Fibroblast of the aortic adventitia (primary cell): ENCODE measurements at places on chromosomes 6 and 20. TPM values are rescaled to one million over a fixed set of nuclear protein-coding genes. Genes with fewer than 3 reads are reported as not detected.

NRN1 gene
- total RNA-seq, result 0.65 TPM in 1 of 2 replicates, not detected in the other

TMEM200A gene
- total RNA-seq, result 61.5 and 137 TPM in 2 replicates

GRCh38 chr6:144190593-144190992, 40.3 kb downstream of the STX11 start:
- DNase-seq, result peak; percentile 87

DNA sequence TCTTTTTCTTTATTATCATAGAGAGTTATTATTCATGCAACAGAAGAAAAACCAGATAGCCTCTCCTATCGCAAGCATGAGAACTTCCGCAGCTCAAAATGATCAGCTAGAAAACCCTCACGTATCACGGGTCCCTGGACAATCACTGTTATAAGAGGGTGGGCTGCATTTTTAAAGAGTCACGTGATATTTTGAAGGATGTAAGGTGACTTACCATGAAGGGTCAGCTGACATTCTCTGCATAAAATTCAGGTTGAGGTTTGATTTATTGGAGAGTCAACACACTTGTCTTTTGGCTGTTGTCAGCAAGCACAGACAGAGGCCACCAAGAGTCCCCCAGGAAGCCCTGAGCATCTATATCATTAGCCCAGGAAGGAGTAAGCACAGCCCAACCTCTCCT, 39.5 kb downstream of the ID4 start:
- no peak for DNase-seq

DNA sequence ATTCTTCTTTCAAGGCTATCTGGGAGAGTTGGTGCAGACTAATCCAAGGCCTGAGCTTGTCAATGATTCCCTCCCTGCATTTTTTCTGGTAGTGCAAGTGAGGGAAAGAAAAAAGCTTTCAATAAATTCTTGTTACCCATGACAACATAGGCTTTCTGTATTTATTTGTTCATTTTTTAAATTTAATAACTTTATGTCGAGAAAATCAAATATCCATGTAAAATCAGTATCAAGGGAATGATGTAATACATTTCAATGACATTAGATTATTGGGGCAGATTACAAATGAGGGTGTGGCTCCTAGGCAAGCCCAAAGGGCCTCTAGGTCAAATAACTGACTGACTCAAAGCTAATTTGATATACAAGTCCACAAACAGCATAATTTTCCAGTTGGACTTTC, 104.0 kb downstream of the GJA1 start:
- DNase-seq, result no peak

GRCh38 chr20:237489-237888, 10.4 kb downstream of the DEFB129 start:
- DNase-seq, result no peak

- peak; percentile 98 for DNase-seq
These were observed 559.6 kb downstream of the RFPL4B start for GRCh38 chr6:112906726-112907125.

DNA sequence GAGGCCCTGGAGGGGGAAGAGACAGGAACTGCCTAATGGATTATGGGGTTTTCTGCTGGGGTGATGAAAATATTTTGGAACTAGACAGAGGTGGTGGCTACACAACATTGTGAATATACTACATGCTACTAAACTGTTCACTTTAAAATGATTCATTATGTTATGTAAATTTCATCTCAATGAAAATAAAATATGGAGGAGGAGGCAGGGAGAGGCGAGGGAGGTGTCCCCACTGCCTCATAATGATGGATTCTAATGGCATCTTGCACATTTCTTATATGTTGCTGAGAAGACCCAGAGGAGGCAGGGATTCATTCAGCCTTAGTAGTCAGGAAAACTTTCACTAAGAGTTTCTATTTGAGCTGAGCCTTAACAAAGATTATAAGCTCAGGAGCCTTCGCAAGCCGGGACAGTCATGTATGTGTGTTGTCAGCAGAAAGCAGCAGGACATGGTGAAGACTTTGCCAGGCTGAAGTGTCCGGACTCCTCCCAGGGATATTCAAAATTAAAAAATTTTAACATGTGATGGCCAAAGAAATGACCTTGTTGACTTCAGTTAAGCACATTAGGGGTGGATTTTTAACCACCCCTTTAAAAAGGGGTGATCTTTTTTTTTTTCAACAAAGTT, 158.6 kb upstream of the PCSK2 start:
- no peak for DNase-seq

GRCh38 chr6:91539456-91539855, 952.6 kb upstream of the MAP3K7 start:
- no peak for DNase-seq

- no peak for DNase-seq
These were observed 74.8 kb upstream of the SHLD1 start for GRCh38 chr20:5675103-5676091.

DNA sequence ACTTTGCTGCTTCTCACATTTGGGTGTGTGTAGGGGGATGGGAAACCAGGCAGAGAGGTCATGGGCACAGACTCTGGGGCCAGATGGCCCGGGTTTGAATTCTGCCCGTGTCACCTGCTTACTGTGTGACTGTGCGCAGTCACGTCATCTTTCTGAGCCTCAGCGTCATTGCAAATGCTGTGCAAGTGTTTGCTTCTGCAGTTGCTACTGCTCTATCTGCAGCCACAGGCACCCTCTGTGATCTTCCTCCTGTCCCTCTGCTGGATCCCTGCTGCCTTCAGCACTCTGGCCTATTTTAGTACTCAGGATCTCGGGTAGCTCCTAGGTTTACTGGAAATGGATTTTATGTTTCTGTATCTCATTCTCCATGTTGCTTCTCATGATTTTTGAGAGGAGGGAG, 40.6 kb upstream of the TULP1 start:
- DNase-seq, result no peak

- DNase-seq, result no peak
These were observed 7.8 kb downstream of the PANK2 start for GRCh38 chr20:3896853-3897583.

GRCh38 chr6:94270091-94270948, 851.0 kb upstream of the EPHA7 start:
- DNase-seq, result no peak

DNA sequence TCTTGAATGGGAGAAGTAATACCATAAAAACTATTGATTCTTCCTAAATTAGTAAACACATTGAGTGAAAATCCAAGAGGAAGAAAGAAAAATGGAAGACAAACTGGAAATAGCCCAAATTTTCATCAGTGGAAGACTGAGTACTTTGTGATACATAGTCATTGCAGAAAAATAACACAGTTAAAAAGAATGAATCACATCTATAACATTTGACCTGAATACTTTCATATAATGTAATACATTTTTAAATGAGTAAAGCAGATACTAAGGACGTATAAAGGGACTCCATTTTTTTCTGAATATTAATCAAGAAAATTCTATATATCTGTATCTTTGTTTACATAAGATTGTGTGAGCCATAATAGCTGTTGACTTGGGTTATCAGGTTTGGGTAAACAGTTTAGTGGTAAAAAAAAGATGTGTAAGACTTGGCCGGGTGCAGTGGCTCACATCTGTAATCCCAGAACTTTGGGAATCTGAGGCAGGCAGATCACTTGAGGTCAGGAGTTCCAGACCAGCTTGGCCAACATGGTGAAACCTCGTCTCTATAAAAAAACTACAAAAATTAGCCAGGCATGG, 4.3 kb upstream of the SLC17A2 start:
- no peak for DNase-seq

GRCh38 chr20:10034717-10035571, at the start of gene ANKEF1:
ANKEF1 (plus strand) TSS chr20:10034987; CDS start chr20:10038302, 3,315 bp downstream.
- peak; percentile 9 for DNase-seq
